ENCODE measurements at places on chromosomes 4 and X.

DNA sequence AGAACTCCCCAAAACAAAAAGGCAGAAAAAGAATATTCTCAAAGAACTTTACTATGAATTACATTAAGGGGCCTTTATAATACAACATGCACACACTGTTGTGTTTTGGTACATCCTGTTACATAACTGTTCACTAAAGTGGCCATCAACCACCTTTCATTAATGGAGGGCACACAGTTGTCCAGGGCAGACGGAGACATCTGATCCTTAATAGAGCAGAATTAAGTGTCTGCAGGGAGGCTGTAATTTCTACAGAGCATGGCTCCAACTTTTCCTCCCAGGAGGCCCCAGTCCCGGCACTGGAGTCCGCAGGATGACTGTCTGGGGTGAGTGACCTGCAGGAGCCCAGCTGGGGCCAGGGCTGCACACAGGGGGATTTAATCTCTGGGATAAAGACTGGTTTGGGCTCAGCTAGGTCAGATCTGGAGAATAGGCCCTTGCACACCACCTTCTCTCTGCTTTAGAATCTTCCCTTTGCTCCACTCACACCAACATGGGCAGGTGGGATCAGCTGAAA is 233.4 kb downstream of the MAML3 start:
- DNase-seq, result no peak

- DNase-seq, result no peak
Measured at GRCh38 chrX:40085102-40085551, 12.6 kb downstream of the BCOR start.

DNA sequence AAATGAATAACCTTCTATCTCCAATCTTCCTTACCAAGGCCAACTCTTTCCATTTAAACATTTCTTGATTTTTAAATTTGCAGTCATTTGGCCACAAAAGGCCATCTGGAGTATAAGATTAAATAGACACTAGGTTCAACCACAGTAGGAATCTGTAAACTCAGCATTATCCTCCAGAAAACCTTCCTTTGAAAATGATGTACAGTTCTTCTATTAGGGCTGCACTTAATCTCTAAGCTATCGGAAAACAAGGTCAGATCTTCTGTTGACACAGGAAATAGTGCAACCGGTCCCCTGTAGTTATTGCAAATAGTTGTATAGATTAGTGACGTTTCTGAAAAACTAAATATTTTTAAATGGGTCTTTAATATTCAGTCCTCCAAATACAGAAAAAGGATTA is 359.0 kb upstream of the ATOH1 start:
- no peak for DNase-seq

DNA sequence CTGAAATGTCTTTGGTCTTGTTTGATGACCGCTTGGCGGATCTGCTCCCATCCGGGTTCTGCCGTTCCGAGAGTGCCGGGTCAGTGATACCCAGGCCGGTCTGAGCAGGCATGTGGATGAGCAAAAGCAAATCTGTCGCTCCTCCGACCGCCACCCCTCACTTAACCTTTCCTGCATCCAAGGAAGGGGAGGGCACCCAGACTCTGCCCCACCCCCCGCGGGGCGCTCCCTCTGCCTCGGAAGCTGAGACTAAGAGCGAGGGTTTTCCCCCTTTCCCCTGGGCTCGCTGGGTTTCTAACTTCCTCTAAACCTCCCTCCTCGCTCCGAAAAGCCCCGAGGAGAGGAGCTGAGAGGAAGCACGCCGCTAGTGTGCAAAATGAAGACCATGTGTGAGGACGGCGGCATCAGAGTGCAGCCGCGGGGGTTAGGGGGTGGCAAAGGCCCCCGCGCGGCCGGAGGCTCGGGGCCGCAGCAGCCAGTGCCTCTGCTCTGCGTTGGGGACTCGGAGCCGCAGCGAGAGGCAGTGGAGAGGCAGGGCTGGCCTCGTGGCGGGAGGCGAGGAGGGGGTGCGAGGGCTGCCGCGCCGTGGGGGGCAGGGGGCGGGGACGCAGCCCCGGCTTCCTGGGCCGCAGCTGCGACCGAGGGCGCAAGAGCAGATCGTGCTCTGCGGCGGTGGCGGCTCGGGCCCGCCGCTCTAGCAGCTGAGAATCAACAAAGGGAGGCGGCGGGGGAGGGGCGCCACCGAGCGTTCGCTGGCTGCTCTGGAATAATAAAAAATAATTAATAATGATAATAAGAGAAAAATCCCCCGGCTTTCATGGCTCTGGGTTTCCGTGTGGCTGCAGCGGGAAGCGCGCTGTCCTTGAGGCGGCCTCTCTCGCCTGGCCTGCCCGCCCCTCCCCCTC is 55.8 kb upstream of the BCOR start:
- DNase-seq, result peak; percentile 56

DNA sequence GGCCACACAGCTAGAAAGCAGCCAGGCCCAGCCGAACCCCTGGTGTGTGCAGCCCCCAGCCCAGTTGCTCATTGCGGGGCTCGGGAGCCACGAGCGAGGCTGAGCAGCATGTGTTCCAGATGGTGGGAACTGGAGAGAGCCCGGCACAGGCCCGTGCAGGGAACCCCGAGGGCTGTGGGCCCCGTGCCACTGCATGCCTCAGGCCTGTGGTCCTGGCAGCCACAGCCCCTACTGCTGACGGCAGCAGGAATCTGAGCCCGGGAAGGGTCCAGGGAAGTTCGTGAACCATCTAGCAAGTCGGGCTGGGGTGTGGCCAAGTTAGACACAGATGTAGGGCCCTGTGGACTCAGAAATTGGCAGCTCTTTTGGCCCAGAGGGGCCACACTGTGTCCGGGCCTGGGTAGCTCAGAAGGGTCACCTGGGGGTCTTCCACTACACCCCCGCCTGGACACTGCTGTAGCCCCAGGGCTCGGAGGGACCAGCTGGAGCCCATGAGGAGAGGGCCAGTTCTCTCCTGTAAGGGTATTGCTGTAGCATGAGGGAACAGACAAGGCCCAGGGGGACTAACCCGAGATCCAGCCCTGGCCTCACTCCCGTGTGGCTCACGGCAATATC is 12.1 kb downstream of the HTRA3 start:
- DNase-seq, result no peak

- no peak for DNase-seq
Measured at GRCh38 chr4:168813890-168814289, 196.2 kb downstream of the CBR4 start.

- DNase-seq, result no peak
Measured at GRCh38 chr4:144699565-144699964, 53.6 kb downstream of the HHIP start.

- no peak for DNase-seq
Measured at GRCh38 chrX:132657876-132658275, 169.0 kb upstream of the MBNL3 start.

- no peak for DNase-seq
Measured at GRCh38 chr4:36358173-36358572, 76.8 kb downstream of the DTHD1 start.

DNA sequence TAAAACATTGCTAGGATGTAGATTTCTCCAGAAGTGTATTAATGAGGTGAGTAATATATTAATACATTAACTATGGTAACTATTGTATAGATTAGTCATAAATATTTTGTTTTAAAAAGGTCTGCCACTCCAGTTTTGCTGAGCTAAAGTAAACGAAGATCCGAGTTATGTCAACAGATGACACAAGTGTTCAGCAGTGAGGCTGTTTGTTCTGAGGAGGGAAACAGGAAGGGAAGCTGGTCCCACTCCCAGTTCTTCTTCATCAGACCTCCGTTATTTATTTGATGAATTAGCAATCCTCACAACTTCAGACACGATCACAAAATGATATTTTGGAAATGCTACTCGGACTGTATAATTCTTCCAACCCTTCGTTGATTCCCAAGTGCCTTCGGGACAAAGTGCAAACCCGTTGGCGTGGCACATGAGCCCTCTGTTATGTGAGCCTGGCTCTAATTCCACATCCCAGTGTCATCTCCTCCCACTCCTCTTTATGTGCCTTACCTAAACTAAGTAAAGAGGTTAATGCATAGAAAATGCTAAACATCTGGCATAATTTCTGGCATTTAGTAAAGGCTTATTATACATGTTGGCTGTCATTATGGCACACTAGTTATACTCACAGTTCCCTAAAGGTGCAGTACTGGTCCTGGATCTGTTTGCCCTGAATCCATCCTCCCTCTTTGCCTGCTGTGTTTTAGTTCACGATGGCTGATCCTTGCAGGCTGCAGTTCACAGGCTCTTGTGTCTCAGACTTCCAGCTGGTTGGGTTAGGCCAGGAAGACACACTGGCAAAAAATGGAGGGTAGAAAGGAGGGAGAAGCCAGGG is 190.6 kb upstream of the LNX1 start:
- DNase-seq, result peak; percentile 23

GRCh38 chrX:111561851-111562250 is 50.4 kb downstream of the SERTM2 start:
- DNase-seq, result no peak

DNA sequence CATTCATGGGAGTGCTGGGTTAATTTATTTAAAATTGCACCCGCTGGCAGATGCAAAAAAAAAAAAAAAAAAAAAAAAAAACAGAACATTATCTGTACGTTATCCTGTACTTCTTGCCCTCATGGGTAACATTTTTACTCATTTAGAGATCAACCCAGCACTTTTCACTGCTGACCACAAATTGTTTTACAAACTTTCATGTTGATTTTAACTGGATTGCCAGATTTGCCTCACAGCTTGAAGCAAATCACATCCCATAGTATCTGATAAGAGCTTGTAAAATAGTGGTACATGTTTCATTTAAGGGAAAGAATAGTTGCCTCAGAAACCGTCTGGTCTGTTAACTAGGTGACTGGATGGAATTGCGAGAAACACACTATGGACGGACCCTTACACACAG is 640.8 kb downstream of the TRIML1 start:
- DNase-seq, result no peak

- no peak for DNase-seq
Measured at GRCh38 chr4:37687681-37688080, 1.5 kb upstream of the RELL1 start.

DNA sequence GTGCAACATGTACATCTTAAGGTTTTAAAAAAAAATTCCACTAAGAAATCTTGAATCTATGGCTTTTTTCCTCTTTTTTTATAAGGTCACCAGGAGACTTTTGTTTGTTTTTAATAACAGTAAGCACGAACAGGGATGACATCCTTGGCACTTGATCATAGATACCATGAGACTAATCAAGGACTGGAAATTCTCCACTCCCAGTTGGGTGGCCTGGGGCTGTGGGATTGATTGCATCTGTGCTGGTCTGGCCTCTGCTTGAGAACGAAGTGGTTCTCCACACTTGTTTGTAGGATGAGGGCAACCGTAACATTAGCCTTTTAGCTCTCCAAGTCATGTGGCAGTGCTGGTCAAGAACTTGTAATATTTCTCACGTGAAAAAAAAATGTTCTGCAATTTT is 35.4 kb downstream of the SNX25 start:
- no peak for DNase-seq

GRCh38 chrX:109186939-109187338 is 294.9 kb downstream of the GUCY2F start:
- DNase-seq, result no peak

DNA sequence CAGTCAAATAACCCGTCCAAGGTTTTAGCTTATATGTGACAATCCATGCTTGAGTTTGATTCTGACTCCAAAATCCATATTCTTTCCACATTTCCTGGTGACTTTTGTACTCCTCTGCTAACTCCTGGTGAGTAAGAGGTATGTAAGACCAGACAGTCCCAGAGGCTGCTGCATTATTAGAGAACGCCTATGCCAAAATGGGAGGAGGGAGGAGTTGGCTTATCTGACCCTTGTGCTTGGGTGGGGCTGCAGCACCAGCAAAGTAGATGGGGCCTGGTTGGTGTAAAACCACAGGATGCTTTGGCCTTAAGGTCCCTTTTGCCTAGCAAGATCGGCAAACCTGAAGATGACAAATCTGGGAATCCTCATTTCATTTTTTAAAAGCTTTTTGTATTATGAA is 9.1 kb upstream of the RNF212 start:
- no peak for DNase-seq

DNA sequence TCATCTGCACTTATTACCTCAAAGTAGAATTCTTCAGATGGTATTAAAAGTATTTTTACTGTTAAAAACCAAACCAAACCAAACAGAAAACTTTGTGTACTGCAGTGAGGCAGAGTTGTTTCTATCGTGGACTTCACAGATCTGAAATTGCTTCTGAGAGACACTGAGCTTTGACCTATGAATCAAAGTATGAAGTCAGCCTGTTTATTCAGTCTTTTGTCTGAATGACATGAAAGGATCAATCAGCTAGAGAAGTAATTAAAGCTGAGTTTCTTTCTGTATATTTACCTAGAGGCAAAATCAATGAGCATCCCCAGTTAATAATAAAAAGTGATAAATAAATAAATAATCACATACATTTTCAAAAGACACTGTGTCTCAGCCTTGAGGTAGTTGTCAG is 2121.0 kb downstream of the PCDH7 start:
- DNase-seq, result no peak

DNA sequence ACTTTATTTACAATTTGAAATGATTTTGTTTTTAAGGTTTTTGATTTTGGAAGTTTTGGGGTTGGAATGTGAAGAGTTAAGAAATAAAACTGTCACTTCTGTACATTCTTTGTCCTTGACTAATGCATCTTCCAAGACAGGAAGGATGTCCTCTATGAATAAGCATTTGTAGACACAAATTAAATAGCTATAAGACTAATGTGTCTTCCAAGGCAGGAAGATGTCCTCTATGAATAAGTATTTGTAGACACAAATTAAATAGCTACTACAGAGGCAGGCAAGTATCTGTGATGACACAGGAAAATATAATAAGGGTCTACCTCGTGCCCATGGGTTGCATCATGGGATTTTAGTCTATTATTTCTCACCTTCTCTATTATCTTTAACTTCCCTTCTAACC is 14.5 kb downstream of the PRSS48 start:
- no peak for DNase-seq

- no peak for DNase-seq
Measured at GRCh38 chr4:102592256-102592655, 91.1 kb downstream of the NFKB1 start.

GRCh38 chr4:29549342-29549741 is 1170.8 kb upstream of the PCDH7 start:
- no peak for DNase-seq

GRCh38 chr4:153728660-153729059 is 31.2 kb downstream of the RNF175 start:
- DNase-seq, result no peak

DNA sequence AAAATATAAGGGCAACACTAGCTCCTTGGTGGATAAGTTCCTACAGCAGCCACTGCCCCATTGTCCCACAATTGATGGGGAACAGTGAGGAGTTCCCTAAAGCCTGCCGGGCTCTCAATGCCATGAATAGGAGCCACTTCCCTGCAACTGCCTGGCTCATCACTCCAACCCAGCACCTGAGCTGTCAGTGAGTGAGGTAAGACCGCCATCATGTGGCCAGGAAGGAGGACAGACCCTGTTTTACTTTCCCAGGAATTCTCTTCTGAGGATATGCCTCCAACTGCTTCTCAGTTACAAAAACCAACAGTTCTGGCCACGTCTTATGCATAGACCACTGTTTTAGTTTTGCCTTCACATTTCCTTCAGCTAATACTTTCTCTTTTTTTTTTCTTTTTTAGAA is 45.5 kb downstream of the SRPX start:
- DNase-seq, result no peak

DNA sequence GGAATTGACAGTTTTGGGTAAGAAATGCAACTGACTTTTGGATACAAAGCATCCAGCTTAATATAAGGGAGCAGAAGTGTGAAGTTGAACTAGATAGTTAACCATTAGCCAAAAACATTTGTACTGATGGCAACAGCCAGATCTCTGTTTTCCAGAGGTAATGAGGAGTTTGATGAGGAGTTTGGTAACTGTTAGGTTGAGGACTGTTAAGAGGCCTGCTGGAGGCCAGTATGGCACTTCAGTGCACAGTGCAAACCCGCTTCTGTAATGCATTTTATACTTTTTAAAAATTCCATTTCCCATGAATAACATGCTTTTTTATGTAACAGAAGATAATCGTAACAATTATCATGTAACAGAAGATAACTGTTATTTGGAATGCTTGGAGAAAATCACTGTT is 30.0 kb downstream of the CDKL5 start:
- DNase-seq, result no peak

Data from NCI-H774 (cell line).